ENCODE measurements at places on chromosomes 4 and X.

- DNase-seq, result no peak
Observed at GRCh38 chr4:2378401-2378800, 40.0 kb downstream of the ZFYVE28 start.

DNA sequence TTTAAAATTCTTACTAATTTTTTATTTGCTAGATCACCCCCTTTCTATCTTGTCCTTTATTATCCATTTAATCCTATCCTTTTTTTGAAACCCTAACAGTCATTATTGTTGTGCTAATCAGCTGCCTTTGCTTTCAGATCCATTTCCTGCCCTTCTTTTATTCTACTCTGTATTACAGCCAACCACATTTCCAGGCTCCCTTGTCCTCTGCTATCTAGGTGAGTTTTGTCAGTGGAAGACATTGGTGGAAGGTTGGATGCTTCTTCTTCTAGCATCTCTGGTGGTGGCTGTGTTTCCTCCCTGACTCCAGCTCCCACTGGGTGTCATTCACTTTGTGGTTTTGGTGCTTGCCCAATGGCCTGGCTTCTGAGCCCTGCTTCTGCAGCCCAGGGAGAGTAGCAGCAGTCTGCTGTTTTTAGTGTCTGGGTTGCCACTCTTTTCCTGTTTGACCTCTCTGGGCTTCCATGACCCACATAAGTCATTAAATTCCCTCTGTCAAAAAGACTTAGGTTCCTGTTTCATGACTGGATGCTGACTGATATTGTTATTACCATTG is 225.2 kb upstream of the PGRMC2 start:
- no peak for DNase-seq

DNA sequence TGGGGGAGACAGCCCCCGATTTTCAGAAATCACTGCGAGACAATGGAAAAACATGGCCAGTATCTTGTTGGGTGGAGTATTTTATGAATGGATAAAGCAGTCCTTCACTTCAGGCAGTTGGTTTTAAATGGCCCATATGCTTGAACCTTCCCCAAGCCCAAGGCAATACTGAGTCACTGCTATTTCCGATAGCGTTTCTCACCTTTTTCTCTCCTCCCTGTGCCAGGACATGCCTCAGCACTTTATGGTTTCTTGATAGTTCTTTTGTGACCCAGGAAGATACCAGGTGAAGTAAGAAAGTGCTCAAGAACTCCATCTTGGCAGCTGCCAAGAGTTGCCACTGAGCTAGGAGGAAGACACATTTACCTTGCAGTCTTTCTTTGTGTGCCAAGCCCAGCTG is 26.8 kb upstream of the ESX1 start:
- DNase-seq, result no peak

DNA sequence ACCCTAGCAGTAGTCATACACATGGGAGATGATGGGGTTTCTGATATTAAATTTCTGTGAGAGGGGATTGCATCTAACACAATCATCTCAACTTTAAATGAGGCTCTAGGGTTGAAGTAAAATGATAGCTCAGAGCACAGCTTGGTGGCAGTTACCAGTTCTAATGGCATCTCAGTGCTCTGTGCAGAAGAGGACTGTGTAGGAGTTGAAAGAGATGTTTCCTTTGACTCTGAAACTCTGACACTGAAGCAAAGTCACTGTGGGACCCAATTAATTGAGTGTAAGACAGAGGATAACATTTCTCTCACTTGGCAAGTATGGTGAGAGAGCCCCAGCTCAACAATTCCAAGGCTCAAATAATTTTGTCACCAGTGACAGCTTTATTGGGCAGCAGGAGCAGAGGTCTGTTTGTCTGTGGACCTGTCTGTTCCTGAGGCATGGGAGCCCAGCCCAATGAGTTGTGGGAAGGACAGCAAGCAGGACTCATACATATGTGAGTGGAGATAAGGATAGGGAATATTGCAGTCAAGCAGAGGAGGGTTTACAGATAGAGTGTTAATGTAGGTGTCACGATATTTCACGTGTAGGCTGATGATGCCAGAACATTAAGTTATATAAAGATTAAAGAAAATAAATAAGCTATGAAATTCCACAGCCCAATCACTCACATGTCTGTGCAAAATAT is 76.7 kb upstream of the NAF1 start:
- no peak for DNase-seq

DNA sequence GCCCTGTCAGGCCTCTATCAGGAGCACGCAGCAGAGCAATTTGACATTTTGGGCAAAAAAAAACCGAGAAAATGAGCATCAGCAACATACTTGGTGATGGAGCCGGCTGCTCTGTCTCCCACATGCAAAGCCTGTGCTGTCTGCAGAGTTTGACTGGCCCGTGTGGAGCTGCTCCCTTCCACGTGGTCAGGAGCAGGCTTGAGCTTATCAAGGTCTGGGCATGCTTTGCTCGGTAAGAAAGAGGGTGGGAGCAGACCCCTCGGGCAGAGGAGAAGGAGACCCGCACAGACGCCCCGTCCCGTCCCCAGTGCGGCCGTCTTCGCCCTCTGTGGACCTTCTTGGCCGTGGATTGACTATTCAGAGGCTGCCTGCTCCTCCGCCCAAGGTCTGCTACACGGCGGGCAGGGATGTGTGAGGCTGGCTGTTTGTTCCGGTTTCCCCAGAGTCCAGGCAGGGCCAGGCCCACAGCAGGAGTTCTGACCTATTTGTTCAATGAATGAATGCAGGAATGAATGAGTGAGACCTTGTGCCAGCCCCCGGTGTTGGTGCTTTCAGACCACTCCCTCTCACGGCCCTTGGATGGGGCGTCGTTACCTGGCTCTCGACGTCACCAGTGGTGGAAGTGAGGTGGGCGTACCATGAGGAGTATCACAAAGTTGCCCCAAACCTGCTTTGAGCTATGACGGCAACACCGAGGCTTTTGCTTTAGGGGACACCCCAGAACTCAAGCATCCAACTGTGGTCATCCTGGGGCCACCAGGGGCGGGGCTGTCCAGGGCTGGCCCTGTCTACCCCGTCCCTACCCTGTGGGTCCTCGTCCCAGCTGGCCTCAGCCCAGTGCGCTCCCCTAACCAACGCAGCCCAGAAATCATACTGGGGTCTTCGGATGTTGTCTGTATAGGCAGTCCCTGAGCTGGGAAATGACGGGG is 54.7 kb upstream of the ADRA2C start:
- no peak for DNase-seq

GRCh38 chr4:84803116-84803515 is 163.4 kb downstream of the WDFY3 start:
- DNase-seq, result no peak

GRCh38 chr4:119299741-119300100 is 22.2 kb downstream of the FABP2 start:
- no peak for DNase-seq

GRCh38 chr4:162485486-162485885 is 321.7 kb upstream of the FSTL5 start:
- DNase-seq, result no peak

DNA sequence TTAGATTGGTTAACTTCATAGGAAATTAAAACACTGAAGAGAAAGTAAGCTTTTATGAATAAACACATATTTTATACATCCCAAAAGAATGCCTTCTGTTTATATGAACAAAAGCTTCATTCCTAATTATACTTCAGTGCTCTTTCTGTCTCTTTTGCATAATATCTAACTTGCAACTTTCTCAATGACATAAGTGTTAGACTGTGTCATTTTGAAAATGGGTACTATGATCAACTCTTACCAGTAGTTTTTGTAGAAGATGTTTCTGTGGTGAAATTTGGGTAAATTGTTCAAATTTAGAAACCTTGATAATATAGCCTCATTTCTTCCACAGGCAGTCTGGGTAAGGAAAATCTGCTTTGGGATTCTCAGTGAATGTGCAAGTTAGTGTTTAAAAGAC is 991.4 kb downstream of the CCSER1 start:
- DNase-seq, result no peak

DNA sequence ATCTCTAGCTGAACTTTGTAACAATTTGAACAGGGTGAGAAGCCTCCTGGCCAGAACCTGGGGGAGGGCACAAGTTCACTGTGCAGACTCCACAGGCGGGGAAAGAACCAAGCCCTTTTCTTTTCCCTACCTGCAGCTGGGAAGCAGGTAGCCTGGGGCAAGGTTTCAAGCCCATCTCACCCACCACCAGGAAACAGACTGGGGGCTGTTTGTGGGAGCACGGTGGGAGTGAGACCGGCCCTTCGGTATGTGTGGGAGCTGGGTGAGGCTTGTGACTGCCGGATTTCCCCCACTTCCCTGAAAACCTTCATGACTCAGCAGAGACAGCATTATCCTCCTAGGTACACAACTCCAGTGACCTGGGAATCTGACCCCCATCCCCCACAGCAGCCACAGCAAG is 211.7 kb downstream of the ZNF674 start:
- no peak for DNase-seq

DNA sequence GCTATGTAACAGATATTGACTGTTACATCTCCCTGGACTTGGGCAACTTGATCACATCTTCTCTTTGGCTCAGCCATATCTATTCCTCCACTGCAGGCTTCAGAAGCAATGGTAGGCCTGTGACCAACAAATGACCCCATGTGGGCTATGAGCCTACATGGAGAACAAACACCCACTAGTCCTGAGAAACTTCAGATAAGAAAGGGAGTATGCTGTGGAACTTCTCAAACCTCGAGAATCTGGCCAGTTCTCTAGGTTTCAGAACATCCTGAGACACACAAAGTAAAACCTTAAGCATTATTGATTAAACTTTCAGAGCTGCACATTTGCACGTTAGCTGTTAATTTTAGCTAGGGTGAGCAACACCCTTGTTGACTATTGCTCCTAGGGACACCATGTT is 16.3 kb downstream of the RBMX2 start:
- DNase-seq, result no peak

DNA sequence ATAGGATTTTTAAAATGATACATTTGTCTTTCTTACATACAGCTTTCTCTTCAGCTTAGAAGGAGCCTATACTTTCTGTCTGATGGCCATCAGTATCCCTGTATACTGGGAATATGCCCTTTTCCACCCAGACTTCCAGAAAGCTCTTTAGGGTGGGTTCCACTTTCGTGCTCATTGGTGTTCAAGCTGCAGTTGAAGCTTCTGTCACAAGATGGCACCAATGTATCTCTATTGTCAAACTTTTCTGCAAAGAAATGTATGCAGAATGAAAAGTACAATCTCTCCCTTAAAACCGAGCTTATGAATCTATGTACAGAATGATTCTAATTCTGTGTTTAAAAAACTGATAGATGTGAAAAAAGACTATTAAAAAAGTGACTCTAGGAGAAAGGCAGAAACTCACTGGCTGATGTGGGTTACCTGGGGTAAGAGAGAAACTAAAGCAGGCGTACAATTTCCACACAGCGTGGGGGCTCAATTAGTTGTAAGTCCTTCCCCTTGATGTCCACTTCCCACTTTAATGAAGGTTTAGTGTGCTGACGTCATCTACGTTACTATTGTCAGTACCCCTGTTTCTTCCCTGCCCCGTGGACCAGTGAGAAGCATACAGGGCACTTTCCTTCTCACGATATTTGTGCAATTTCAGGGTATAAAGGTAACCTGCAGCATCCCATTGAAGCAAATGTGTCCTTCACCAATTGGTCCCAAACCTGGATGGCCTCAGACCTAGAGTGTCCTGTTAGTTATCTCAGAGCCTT is 57.3 kb upstream of the TCEAL2 start:
- DNase-seq, result peak; percentile 9

DNA sequence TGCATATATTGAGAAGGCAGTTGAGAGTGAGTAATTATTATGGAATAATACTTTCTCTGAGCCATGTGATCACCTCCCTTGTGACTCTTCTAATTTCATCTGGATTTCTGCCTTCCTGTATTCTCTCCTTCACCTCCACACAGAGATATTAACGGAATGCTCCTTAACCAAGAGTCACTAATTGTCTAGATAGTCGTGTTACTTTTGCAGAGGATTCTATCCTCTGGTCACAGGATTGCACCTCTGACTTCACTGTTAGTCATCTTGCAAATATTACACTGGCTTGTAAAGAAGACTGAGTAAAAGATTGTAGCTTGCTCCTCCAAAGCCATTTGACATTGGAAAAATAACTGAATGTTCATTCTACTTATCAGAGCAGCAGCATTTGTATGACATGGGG is 160.9 kb downstream of the SH2D1A start:
- DNase-seq, result no peak

GRCh38 chrX:71941145-71941544 is 30.5 kb downstream of the NHSL2 start:
- no peak for DNase-seq

DNA sequence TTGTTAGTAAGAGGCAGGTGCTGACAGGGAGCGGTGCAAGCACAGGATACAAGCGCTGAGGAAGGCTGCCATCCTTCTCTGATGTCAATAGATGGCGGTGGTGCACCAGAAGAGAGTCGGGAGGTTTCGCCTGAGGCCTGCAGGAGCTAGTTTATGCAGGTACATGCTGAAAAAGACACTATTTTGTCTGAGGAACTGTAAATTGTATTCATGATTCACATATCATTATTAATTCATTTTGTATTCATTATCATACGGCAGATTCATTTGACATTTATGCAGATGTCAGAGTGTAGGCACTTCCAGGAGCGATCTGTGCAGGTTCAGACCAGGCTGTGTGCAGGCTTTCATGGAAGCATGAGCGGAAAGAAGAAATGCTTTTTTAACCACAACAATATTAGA is 824.0 kb downstream of the STIM2 start:
- peak; percentile 4 for DNase-seq

- DNase-seq, result no peak
Observed at GRCh38 chrX:39149761-39150160, 348.5 kb downstream of the MID1IP1 start.

GRCh38 chr4:57095245-57095644 is 14.9 kb downstream of the IGFBP7 start:
- DNase-seq, result no peak

- DNase-seq, result no peak
Observed at GRCh38 chr4:125985856-125986255, 671.1 kb downstream of the FAT4 start.

- DNase-seq, result no peak
Observed at GRCh38 chr4:169601016-169601771, 11.2 kb downstream of the NEK1 start.

DNA sequence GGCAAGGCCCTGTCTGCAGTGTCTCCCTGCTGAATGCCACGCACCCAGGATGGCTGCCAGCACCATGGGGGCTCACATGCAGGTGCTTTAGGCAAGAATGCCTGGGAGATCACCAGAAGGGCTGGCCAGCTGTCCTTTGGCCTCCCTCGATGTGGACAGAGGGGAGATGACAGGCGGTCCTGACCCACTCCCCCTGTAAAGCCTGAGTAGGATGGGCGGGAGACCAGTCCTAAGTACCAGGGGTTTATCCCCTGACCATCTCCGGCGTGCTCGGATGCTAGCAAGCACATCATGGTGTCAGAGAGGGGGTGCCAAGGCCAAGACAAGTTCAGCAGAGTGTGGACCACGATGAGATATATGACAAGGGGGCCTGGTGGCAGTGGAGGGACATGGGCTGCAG is 5.3 kb downstream of the PDZD4 start:
- DNase-seq, result no peak
